ENCODE measurements at places on chromosomes 2 and 18.

DNA sequence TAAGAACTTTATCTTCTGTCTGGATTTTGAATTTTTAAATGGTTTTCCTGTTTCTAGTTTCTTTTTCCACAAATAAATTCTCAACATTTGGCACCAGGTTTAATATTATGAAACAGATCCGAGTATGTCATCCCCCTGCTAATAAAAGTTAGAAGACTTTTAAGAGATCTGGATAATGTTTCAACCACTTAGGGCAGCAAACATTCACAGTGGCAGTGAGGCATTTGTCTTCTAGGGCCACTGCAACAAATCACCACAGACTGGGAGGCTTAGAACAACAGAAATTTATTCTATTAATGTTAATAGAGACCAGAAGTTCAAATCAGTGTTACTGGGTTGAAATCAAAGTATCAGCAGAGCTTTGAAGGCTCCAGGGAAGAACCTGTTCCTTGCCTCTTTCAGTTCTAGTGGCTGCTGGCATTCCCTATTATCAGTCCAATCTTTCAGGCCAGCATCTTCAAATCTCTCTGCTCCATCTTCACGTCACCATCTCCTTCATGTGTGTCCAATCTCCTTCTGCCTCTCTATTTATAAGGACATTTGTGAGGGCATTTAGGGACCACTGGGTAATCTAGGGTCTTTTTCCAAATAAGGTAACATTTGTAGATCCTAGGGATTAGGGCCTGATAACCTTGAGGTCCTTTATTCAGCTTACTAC, 23.4 kb downstream of the ACSL3 start:
- DNase-seq: no peak

GRCh38 chr2:156935616-156936015, 321.9 kb upstream of the GALNT5 start:
- DNase-seq: no peak

- DNase-seq: no peak
These were observed 13.3 kb downstream of the RAB1A start for GRCh38 chr2:65116645-65117044.

- no peak for DNase-seq
These were observed 73.4 kb downstream of the CCDC93 start for GRCh38 chr2:117940436-117940835.

- no peak for DNase-seq
These were observed 67.1 kb downstream of the MEMO1 start for GRCh38 chr2:31943636-31944225.

DNA sequence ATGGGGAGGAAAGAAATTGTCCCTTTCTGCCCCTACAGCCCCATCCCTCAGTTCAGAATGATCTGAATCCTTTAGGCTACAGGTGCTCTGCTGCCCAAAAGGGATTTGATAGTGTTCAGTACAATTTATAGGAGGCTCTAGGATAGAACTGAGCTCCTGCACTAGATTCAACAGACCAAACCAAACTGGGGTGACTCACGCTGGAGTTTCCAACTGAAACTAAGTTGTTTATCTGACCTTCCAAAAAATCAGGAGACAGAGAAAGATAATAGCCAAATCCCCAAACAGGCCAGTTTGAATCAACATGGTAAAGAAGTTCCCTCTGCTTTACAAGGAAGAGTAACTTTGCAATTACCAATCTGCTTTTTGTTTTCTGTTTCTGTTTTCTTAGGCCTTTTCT, 72.7 kb upstream of the MBOAT2 start:
- DNase-seq: no peak

DNA sequence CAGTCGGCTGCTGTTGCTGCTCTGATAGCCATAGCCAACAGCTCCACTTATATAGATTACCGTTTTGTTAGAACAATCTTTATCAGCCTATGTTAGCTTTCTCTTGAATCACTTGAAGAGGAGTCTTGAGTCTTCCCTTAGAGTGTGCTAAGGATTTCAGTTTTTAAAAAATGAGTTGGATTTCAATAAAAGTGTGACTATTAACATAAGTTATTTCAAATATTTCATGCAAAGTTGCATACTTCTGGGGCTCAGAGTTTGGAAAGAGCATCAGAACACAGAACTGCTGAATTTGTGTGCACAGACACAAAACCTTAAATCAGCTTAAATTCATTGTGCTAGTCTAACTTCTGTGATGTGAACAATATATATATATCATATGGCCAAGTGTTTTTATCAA, 174.7 kb downstream of the MTX2 start:
- no peak for DNase-seq

GRCh38 chr2:217893440-217893839, 109.4 kb downstream of the TNS1 start:
- DNase-seq: no peak

DNA sequence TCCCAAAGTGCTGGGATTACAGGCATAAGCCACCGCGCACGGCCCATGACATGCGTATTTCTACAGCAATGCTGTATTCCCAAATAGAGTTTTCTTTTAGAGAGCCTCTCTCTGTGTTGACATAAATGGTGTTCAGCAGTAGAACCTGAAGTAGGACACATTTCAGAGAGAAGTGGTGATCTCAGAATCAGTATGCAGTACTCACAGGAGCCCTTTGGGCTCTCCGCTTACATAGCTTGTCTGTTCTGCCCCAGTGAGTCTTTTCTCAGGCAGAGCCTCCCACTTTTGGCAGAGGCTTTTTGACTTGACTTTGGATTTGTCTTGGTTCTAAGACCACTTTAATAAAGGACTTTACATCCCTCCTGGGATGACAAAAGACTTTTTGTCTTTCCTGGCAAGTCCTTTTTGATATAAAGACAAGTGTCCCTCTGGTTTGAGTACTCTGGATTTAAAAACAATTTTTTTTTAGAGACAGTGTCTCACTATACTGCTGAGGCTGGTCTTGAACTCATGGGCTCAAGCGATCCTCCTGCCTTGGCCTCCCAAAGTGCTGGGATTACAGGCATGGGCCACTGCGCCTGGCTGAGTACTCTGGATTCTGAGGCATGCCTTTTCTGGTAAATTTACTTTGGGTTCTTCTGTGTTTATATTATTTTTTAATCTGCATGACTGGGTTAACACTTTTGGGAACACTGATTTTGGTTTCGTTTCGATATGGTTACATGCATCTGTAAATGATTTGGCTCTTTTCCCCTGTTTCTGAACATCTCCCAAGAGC, 113.3 kb downstream of the SMAD2 start:
- no peak for DNase-seq

- no peak for DNase-seq
These were observed 156.1 kb upstream of the NFATC1 start for GRCh38 chr18:79239631-79240030.

GRCh38 chr2:201483342-201483741, 31.8 kb downstream of the STRADB start:
- no peak for DNase-seq

GRCh38 chr18:24381126-24381525, 16.5 kb downstream of the OSBPL1A start:
- no peak for DNase-seq

All from stimulated activated CD8-positive, alpha-beta memory T cell treated with anti-CD3 and anti-CD28 coated beads, Interleukin-15, amount 100 ng/mL, for 48 hours (primary cell).